ENCODE measurements at places on chromosomes 7 and 10. TPM values are rescaled to one million over a fixed set of nuclear protein-coding genes. Genes with fewer than 3 reads are reported as not detected.

DNA sequence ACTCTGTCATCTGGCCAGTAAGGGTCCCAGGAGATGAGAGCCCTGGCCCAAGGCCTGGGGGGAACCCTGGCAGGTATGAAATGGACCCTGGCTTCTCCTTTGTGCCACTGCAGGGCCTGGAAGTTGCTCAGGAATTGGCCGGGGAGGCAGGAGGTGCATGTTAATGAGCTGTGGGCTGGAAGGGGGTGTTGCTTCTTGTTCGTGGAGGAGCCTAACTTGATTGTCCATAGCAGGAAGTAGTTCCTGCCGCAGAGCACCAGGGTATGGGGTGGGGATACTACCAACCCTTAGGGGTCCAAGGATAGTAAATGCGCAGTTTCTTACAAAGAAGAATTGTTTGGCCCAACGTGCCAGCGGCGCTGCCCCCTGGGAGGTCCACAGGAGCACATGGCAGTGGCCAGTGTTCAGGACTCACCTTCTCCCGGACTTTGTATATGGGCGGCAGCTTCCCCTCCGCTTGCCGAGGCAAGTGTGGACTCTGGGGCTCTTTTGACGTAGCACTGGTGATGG is 21.5 kb downstream of the TEX36 start:
- DNase-seq: no peak

- peak; percentile 65 for DNase-seq
These were observed 3.0 kb downstream of the NUP42 start for GRCh38 chr7:23184709-23185359.

GRCh38 chr7:149884541-149884940 is 10.8 kb downstream of the ATP6V0E2 start:
- DNase-seq: no peak

DNA sequence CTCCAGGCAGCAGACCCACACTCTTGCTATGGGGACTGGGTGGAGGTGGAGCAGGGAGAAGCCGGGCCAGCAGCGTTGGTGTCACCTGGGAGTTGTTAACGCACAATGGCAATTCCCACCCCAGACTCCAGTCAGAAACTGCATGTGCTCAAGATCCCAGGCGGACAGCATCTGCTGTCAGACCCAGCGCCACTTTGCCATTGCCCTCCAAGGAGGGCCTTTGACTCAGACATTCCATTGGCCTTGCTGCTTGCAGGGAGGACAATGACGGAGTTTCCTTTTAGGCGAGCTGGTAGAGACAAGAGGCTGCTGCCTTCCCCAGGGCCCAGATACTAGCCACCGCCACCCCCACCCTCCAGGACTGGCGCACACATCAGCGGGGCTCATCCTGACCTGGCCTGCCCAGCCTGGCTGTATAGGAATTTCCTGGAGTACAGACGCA is 34.5 kb downstream of the ZNF775 start:
- no peak for DNase-seq

DNA sequence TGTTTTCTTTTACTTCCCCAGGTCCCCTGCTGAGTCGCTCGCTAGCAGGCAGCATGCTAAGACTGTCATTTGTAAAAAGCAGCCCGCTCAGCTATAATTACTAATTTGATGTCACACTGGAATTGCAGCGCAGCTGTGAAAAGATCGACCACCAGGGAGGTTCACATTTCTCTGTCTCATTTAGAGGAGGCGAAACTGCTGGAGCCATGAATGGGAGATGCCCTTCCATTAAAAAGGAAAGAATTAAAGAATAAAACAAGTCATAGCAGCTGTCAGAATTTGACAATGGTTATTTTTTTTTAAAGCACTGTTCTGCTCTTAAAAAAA is 153.5 kb downstream of the PIP4K2A start:
- DNase-seq: no peak

DNA sequence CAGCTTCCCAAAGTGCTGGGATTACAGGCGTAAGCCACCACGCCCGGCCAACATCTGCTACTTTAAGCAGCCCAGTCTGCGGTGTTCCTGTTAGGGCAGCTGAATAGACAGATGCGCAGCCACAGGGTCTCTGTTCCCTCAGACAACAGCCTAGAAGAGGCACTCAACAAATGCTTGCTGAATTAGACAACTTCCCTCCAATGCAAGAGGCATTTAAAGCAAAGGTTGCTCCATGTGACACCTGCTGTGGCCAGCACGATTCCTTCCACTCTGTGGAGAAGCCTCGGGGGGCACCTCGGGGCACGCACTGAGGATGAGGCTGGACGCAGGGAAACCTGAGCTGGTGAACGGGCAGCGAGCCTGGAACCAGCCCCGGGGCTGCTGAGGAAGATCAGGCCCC is 237.8 kb downstream of the MAD1L1 start:
- no peak for DNase-seq

GRCh38 chr7:11831156-11831735 is 752 bp downstream of the THSD7A start:
- DNase-seq: peak; percentile 4

- no peak for DNase-seq
These were observed 89.9 kb upstream of the PPP1R3A start for GRCh38 chr7:114008696-114009095.

- DNase-seq: peak; percentile 69
These were observed 83.9 kb downstream of the JAZF1 start for GRCh38 chr7:28096713-28097112.

GRCh38 chr10:93873420-93874115 is 20.2 kb upstream of the SLC35G1 start:
- peak; percentile 53 for DNase-seq

GRCh38 chr7:14855033-14855794 is 47.3 kb downstream of the DGKB start:
- no peak for DNase-seq

DNA sequence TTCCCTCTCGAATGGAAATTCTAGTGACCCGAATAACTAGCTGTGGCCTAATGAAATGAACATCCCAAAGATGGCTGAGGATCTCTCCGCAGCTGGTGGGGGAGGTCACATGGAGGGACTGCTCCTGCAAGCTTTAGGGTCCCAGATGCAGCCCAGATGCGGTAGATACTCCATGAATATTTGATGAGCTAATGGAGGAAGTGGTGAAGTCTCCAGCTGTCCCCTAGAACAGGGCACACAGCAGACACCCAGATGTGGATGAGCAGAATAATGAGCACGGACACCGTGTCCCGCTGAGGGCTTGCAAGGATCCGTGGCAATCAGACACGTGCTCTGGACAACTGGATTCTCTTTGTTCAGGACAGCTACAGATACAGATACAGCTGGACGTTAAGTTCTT is 59.2 kb downstream of the DENND2A start:
- DNase-seq: no peak

DNA sequence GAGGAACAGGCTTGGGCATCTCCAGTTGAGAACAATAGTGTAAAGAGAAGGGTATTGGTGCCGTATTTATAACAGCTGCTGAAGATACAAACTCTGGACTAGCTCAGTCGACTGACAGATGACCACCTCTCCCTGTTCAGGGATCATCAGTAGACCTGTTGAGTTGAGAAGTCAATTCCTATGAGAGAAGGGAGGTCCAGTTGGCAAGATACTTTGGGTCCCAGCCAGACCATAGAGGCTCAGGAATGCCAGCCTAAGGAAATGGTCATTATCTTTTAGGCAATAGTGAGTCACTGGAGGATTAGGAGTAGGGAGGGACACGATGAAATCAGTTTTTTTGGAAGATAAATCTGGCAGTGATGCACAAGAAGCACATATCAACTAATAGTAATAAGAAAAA is 202.9 kb downstream of the TRIL start:
- DNase-seq: peak; percentile 51

- DNase-seq: no peak
These were observed 252.4 kb downstream of the DIP2C start for GRCh38 chr10:436911-437665.

GRCh38 chr10:1380088-1380671 is 324.0 kb downstream of the WDR37 start:
- DNase-seq: no peak

- DNase-seq: no peak
These were observed 9.6 kb downstream of the PYROXD2 start for GRCh38 chr10:98405422-98405821.

DNA sequence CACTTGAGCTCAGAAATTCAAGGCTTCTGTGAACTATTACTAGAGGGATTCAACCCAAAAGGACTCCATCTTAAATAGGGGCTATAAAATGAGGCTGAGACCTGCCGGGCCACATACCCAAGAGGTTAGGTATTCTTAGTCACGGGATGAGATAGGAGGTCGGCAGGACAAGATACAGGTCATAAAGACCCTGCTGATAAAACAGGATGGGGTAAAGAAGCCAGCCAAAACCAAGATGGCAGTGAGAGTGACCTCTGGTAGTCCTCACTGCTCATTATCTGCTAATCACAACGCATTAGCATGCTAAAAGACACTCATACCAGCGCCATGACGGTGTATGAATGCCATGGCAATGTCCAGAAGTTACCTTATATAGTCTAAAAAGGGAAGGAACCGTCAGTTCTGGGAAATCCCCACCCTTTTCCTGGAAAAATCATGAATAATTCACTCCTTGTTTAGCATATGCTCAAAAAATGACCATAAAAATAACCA is 101.2 kb upstream of the TRIM24 start:
- no peak for DNase-seq

- DNase-seq: no peak
These were observed 27.0 kb downstream of the ADRB1 start for GRCh38 chr10:114070710-114071109.

GRCh38 chr7:19754521-19755116 is 18.8 kb downstream of the TMEM196 start:
- peak; percentile 56 for DNase-seq

GRCh38 chr7:43869867-43870240 is 537 bp upstream of the MRPS24 start:
- DNase-seq: peak; percentile 87

GRCh38 chr7:149196151-149196704 is 882 bp downstream of the ZNF282 start:
- peak; percentile 33 for DNase-seq

ASB10 gene
- total RNA-seq: not detected

CLRN3 gene
- not detected for total RNA-seq

ASAH2 gene
- total RNA-seq: 7.4 TPM

GRID2IP gene
- not detected for total RNA-seq

ZNF777 gene
- total RNA-seq: 22.9 TPM

CCL26 gene
- total RNA-seq: not detected

OR2A1 gene
- not detected for total RNA-seq

C1GALT1 gene
- 39.6 TPM for total RNA-seq

ABCB8 gene
- 76.1 TPM for total RNA-seq

INA gene
- total RNA-seq: not detected

ZNF25 gene
- 7.2 TPM for total RNA-seq

COBL gene
- 7.3 TPM for total RNA-seq

EPDR1 gene
- not detected for total RNA-seq

PTF1A gene
- not detected for total RNA-seq

Measured in MCF 10A (cell line).